Renal pelvis (tissue), 12 donors: ENCODE measurements at places on chromosomes 6 and 20. TPM values are rescaled to one million over a fixed set of nuclear protein-coding genes. Genes with fewer than 3 reads are reported as not detected.

- no peak for DNase-seq
These were observed 2.4 kb upstream of the LY86 start for GRCh38 chr6:6586167-6586566.

DNA sequence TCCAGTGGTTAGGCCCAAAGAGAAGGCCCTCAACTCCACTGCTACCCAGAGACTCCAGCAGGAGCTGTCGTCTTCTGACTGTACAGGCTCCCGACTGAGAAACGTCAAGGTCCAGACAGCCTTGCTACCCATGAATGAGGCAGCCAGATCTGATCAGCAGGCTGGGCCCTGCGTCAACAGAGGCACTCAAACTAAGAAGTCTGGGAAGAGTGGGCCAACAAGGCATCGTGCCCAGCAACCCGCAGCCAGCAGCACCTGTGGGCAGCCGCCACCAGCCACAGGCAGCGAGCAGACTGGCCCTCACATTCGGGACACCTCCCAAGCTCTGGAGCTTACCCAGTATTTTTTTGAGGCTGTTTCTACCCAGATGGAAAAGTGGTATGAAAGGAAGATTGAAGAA lies 8.1 kb downstream of the LYRM2 start:
- no peak for DNase-seq

- no peak for DNase-seq
These were observed 140.6 kb upstream of the GJE1 start for GRCh38 chr6:141992109-141992508.

DNA sequence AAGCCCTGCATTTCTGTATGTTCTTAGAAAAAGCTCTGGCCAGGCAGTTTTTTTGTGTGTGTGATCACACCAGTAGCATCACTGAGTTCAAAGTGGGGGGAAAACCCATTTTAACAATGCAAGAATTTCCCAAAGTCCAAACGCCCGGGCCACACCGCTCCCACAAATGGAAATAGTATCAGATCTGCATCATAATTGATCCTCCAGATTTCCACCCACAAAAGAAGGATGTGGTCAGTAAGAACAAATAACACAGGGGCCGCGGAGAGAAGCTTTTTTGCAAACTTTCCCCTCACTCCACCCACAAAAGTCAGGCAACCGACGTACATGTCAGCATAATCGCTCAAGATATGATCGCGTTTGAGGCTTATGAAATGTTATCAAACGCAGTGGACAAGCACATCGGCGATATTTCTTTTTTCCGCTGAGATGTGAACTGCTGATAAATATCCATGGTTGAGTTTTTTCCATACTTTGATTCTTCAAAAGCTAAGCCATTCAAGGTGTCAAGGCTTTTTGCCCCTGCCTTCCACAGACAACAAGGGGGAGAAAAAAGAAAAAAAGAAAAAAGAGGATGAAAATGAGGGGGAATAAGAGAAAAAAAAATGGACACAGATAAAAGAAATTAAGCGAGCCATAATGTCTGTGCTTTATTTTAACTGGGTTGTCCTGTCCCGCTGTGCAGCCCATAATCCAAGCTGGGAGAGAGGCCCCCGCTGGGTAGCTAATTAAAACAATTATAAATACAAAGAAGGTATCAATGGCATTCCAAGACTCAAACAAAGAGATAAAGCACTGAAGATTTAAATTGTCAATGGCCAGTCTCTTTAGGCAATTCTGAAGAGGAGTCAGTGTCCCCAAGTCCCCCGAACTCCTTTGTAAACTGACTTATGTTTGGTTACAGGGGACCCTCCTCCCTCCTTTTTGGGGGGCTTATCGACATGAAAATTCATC lies 143.5 kb downstream of the ZFP64 start:
- no peak for DNase-seq

DNA sequence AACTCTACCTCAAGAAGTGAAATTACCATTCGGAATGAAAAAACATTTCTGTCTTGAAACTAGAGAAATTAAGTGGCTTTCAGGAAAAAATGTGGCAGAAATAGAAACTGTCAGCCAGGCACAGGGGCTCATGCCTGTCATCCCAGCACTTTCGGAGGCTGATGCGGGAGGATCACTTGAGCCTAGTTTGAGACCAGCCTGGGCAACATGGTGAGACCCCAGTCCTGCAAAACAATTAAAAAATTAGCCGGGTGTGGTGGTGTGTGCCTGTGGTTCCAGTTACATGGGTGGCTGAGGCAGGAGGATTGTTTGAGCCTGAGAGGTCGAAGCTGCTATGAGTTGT lies 7.1 kb upstream of the TMEM181 start:
- no peak for DNase-seq

GRCh38 chr6:42226161-42226611 lies 8.5 kb upstream of the MRPS10 start:
- no peak for DNase-seq

GRCh38 chr6:18861204-18861603 lies 474.1 kb downstream of the RNF144B start:
- DNase-seq: no peak

- no peak for DNase-seq
These were observed 91.4 kb upstream of the BTBD3 start for GRCh38 chr20:11826334-11826733.

- DNase-seq: no peak
These were observed 955.2 kb upstream of the EYS start for GRCh38 chr6:66662196-66662595.

DNA sequence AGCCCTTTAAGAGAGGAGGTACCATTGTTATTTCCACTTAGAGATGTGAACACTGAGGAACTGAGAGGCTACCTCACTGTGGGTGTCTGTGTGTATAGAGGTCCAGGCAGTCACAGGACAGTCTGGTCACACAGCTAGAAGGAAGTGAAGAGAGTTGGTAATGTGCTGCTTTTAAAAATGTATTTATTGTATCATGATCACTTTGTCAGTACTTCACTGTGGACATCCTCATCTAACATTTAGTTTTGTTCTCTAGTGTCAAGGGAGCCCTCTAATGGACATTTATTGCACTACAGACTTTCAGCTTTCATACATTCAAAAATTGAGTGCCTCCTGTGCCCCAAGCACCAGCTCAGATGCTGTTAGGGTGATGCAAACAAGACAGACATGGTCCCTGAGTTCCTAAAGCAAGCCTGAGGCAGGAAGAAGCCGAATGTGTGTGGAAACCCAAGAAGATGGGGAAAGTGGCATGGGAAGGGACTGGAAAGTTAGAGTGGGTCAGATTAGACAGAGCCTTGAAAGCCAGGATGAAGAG lies 123.0 kb downstream of the SLC16A10 start:
- peak; percentile 58 for DNase-seq

DNA sequence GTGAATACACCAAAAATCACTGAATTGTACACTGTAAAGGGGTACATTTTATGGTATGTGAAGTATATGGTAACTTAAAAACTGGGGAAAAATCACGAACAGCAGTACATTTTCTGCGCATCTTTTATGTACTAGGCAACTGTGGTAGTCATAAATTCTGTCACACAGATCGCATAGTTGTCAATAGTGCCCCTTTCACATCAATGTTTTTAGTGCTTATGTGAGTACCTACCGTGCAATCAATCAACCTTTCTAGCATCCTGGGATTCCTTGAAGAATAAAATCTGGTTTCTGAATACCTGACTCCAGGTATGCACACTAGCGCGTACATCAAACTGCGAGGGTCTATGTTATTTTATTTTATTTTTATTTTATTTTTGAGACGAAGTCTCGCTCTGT lies 637 bp upstream of the RPF2 start:
- DNase-seq: no peak

GRCh38 chr20:53829724-53830521 lies 236.3 kb upstream of the ZNF217 start:
- peak; percentile 31 for DNase-seq

GRCh38 chr6:3405679-3406078 lies 51.2 kb downstream of the SLC22A23 start:
- no peak for DNase-seq

DNA sequence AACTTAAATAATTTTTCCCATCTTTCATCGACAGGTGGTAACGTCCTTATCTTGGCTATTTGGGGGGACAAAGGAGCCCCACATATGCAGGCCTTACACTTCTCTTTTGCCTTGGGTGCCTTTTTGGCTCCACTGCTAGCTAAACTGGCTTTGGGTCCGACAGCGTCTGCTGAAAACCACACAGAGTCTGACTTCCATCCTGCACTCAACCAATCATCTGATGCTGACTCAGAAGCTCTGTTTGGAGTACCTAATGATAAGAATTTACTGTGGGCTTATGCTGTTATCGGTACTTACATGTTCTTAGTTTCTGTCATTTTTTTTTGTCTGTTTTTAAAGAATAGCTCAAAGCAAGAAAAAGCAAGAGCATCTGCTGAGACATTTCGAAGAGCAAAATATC lies 178.5 kb downstream of the SLC16A10 start:
- no peak for DNase-seq

GRCh38 chr6:110090876-110091275 lies 88.6 kb downstream of the WASF1 start:
- no peak for DNase-seq

- no peak for DNase-seq
These were observed 105.9 kb upstream of the PDE10A start for GRCh38 chr6:165768961-165769360.

DNA sequence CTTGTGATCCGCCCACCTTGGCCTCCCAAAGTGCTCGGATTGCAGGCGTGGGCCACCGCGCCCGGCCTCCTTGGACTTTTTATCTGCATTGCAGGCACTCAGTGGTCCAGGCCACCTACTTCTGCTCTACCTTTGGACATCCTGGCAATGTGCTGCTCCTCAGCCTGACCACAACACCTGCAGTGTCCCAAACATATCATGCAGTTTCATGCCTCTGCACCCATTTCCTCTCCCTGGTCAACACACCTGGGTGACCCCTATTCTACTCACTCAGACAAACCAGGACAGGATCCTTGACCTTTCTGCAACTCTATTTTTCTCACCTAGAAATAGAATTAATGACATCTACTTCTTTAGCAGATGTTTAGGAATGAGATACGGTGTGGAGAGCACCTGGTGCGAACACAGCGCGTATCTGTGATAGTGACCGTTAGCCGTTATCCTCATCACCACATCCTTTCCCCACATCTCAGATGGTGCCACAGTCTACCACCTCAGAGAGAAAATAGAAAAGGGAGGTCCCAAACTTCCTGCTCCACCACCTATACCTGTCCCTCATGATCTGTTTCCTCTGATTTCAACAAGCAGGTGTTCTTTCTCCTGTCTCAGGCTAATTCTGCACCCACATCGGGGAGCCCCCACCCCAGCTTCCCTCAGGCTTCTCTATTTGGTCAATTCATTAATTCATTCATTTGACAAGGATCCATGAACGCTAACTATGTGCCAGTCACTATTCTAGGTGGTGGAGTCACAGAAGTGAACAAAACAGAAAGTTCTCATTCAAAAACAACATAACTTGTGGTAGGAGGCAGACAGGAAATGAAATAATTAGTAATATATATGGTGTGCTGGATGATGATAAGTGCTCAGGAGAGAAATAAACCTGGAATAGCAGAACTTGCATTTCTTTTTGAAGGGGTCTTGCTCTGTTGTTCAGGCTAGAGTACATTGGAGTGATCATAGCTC lies 4.3 kb upstream of the BTN3A2 start:
- no peak for DNase-seq

DNA sequence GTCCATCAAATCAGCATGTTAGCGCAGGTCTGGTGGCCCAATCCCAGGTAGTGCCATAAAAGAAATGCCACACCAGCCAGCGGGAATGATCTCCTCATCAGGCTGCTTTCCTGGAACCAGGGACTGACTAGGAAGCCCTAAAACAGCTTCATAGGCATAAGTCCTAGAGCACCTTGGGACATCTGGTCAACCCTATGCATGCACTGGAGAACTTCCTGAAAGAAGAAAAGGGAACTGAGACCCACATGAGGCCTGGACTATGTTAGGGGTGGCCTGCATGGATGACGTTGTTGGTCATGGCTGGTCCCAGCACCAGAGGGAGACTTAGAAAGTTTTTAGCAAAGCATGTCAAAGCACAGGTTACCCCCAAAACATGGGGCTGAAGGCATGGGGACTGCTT lies 7.6 kb upstream of the KCNK16 start:
- DNase-seq: no peak

GRCh38 chr6:168071620-168072019 lies 7.4 kb downstream of the FRMD1 start:
- DNase-seq: no peak

GRCh38 chr6:84007871-84008270 lies 25.7 kb upstream of the MRAP2 start:
- no peak for DNase-seq

DNA sequence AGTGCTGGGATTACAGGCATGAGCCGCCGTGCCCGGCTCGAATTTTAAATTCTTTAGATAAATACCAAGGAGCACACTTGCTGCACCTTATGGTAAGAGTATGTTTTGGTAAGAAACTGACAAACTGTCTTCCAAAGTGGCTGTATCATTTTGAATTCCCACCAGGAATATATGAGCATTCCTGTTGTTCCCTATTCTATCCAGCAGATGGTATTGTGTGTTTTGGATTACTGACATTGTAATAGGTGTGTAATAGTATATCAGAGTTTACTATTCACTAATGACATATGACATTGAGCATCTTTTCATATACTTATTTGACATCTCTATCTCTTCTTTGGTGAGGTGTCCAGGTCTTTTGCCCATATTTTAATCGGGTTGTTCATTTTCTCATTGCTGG lies 40.5 kb downstream of the TGM6 start:
- no peak for DNase-seq

DNA sequence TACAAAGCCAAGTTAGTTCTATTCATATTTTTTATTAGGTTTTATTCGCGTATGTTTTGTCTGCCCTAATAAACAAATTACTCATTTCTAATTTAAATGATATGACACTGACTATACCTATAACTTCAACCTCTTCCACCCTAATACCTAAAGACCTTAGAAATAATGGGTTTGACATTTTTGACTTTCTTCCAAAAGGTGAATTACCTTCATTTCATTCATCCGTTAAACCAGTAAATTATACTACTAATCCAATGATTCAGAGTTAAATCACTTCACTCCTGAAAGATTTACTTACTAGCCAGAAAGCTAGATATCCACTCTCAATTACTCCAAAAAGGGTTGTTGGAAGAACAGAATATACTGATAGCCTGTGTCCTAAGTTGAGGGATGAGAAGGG lies 5.2 kb downstream of the MRPS10 start:
- DNase-seq: no peak

GRCh38 chr20:412081-412480 lies 4.0 kb downstream of the RBCK1 start:
- DNase-seq: no peak

ARFGEF3 gene
- 6.7 TPM for polyA plus RNA-seq

RAD21L1 gene
- not detected for polyA plus RNA-seq

INSM1 gene
- polyA plus RNA-seq: not detected

MACROD2 gene
- polyA plus RNA-seq: 13.2 TPM

KIF3B gene
- polyA plus RNA-seq: 38.6 TPM

TTBK1 gene
- 0.36 TPM for polyA plus RNA-seq

CTNNBL1 gene
- 50.2 TPM for polyA plus RNA-seq

BPIFA1 gene
- not detected for polyA plus RNA-seq
